ENCODE measurements at places on chromosomes 4 and X.
A peak's percentile ranks its signal among the peaks of the same experiment; 100 is the strongest.

GRCh38 chr4:73855406-73855805, 2.3 kb downstream of the PF4V1 start:
- DNase-seq, result no peak

GRCh38 chr4:118954246-118954645, 65.6 kb downstream of the SYNPO2 start:
- DNase-seq, result no peak

DNA sequence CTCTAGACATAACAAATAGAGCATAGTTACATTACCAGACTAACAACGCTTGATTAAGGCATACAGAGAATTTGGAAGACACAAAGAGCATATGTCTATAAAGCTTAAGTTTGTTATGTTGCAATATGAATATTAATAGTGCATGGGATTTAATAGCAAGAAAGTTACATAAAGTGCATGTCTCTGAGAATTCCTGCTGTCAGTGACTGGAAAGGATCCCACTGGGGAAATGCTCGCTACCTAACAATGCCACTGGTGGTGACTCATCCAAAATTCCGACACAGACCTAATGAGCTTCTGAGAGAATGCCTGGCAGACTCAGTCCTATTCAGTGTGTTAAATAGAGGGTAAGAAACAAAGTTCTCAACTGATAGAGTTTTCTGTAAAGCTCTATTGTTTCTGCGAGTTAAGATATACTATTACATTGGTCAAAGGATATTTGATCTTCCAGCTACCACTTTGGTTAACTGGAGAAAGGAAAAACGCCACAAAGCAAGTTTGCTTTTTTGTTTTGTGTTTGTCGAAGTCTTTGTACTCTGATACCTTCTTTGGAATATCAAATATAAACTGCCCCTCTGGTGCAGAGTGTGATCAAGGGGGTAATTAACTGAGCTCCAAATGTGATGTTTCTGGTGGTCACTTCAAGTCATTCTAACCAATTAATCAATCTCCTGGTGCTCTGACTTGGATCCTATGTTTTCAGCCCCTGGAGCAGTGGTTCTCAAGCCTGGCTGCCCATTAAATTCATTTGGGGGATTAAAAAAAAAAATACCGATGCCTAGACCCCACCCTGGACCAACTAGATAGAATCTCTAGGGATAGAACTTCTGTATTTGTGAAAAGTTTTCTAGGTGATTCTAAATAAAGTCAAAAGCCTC, 107.9 kb downstream of the PALLD start:
- peak; percentile 86 for DNase-seq

GRCh38 chrX:16454926-16455325, 195.0 kb upstream of the S100G start:
- DNase-seq, result no peak

DNA sequence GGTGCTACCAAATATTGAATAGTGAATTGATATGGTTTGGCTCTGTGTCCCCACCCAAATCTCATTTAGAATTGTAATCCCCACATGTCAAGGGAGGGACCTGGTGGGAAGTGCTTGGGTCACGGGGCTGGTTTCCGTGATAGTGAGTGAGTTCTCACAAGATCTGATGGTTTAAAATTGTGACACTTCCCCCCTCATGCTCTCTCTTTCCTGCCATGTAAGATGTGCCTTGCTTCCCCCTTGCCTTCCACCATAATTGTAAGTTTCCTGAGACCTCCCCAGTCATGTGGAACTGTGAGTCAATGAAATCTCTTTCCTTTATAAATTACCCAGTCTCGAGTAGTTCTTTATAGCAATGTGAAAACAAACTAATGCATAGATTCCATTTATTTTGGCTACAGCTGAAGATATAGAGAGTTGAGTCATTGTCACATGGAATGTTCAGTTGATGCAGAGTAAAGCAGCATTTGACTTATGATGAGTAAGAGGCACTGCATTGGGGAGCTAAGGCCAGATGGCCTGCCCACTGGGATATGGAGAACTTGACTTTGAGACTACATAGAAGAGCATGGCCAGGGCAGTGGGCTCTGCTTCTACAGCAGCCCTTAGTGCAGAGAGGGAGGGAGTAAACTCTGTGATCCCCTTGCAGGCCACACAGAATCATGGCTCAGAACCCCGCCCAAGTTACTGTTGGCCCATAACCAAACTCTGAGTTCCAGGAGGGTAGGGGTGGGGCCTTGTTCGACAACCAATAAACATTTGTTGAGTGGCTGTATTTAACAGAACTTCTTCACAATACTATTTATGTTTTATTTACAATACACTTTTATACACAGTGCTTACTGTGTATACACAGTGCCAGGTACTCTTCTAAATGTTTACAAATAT, 34.2 kb downstream of the RAI2 start:
- DNase-seq, result no peak

DNA sequence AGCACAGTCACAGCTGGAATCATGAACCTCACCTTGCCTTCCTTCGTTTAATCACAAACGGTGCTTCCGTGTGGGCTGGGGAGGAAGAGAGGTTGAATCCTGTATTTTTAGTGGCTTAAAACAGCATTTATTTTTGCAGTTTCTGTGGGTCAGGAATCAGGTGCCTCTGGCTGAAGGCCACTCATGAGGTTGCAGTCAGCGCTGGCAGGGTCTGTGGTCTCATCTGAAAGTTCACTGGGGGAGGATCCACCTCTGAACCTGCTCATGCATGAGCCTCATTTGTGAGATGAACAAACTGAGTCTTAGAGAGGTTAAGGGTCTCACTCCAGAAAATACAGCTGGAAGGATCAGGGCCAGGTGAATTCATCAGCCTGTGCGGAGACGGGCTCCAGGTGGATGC, 17.1 kb upstream of the ABLIM2 start:
- no peak for DNase-seq

DNA sequence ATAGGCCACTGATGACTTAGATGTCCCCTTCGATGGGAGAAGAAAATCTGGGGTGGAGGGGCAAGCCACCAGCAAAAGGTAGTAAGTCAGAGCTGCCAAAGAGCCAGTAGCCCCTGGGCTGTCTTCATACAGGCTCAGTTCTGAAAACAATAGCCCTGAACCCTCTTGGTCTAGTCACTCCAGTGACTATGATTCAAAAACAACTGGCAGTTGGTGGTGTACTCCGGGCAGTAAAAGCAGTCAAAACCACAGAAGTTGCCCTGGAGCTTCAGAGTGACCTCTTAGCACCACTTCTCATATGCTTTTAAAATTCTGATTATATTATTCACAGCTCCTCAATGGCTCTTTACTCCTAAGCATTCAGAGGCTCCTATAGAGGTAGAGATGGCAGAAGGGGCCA, 164.3 kb upstream of the MAMLD1 start:
- DNase-seq, result no peak

DNA sequence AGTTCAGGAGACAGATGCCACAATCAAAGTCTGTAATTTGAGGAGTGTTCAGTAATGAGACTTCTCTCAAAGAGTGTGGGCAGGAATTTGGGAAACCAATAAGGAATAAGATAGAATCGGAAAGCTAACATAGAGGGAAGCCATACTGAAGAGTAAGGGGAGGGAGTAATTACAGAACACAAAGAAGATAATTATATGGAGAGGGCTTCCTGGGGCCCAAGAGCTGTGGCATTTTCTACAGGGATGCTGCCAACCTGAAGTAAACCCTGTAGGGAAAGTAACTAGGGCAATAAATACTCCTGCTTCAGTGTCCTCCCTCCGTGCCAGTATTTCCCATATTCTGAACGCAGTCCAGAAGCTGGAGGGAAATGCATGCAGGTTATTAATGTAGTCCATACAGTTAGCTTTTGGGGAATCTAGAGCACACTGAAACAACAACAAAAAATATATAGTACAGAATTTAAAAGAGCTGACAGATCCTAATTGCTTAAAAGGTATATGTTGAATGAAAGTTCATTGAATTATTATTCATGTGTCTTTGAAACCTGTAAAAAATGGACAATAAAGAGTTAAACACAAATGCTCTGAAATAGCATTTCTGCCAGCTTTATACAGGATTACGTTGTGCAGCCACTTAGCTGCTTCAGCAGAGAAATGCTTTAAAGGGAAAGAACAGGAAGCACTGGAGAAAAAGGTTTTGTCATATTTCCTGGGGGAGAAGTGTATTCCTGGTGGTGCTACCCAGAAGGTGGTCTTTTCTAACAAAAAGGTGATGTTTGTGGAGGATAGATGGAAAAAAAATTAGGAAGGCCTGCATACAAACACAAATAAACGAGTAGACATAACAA, 48.0 kb downstream of the CXXC4 start:
- no peak for DNase-seq

Data from head of caudate nucleus (tissue), 42 donors.